ENCODE measurements at places on chromosomes 3 and 15.

GRCh38 chr3:151835751-151836525 is 22.0 kb downstream of the AADAC start:
- DNase-seq, result no peak

GRCh38 chr15:48425051-48425450 is 93.8 kb downstream of the DUT start:
- no peak for DNase-seq

GRCh38 chr3:186096290-186096689 is 12.6 kb downstream of the ETV5 start:
- no peak for DNase-seq

DNA sequence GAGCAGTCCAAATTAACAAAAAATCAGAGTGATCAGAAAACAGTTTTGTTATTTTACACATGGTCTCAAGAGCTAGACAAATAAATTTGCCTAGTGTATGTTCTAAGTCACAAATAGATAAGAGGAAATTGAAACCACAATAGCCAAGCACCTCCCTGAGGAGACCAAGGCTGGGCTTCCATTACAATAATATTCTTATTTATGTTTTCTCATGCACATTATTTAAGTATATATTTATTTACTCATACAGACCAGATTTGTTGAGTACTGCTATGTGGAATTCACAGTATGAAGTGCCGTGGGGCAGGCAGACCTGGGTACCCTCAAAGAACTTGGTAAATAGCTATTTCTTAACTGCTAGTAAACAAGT is 242.3 kb upstream of the ICE2 start:
- no peak for DNase-seq

GRCh38 chr3:12179441-12179840 is 20.7 kb upstream of the TIMP4 start:
- no peak for DNase-seq

- peak; percentile 68 for DNase-seq
Measured at GRCh38 chr3:39809181-39809994, at the start of gene MYRIP. TSS of gene MYRIP (plus strand) at chr3:39809609. CDS start at chr3:39900817, 91,208 bp downstream.

DNA sequence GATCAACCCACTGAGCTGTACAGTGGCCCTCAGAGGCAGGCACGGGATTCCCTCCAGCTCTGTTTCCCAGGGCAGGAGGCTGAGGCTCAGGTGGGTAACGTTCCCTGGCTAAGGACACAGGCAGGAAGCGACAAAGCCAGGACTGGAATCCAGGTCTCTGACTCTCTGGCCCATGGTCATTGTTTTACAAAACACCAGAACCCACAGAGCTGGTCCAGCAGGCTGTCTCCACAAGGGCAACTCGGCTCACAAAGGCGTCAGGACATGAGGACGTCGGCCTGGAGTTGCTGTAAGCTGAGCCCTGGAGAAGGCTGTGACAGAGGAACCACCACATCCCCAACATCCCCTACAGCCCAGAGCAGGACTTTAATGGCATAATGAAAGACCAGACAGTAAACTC is 30.7 kb downstream of the NUP210 start:
- DNase-seq, result no peak

- DNase-seq, result no peak
Measured at GRCh38 chr15:92346063-92346462, 47.6 kb upstream of the ST8SIA2 start.

- no peak for DNase-seq
Measured at GRCh38 chr3:43795491-43795890, 104.8 kb downstream of the ABHD5 start.

DNA sequence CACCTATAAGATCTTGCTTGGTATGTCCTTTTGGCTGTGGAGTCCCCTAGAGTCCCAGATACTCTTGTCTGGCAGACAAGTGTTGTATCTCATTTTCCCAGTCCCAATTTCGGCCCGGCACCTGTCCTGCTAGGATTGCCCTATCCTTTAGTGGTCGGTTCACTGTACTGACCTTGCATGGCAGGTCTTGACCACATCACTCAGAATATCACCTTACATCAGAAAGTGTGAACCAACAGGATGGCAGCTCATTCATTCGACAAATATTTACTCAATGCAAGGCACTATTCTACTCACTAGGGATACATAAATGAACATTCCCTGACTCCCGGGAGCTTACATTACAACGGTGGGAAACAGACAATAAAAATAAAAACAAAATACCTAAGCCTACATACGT is 5.7 kb upstream of the CCDC80 start:
- no peak for DNase-seq

DNA sequence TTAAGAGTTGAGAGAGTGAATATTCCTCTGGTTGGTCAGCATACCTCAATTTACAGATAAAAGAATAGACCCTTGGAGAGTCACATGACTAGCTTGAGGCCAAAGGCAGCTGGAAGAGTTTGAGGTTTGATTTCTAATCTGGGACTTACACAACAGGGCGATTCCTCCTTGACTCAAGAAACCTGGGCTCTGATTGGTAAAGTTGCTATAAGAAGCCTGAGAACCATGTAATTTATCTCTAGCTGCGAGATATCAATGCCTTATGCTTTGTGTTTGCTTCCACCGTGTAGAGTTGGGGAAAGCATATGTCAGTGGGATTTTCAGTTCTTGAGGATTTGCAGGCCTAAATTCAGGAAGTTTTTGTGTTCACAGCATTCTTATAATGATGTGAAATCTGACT is 206.0 kb downstream of the KLHL25 start:
- DNase-seq, result no peak

DNA sequence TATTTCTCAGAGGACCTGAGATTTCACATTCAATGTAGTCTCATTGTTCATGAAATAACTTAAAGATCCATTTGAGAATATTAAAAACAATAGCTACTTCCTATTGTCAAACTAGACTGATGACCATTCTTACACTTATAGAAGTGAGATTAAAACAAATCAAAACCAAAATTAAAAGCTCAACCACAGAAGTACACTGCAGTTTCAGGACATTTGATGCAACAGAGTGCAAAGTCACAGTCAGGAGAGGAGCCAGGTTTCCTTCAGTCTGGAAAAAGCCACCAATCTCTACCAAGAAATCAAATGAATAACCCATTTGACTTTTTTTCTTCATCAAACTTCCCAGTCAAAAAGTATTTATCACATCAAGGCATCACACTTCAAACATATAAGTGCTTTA is 5.5 kb downstream of the CCPG1 start:
- no peak for DNase-seq

DNA sequence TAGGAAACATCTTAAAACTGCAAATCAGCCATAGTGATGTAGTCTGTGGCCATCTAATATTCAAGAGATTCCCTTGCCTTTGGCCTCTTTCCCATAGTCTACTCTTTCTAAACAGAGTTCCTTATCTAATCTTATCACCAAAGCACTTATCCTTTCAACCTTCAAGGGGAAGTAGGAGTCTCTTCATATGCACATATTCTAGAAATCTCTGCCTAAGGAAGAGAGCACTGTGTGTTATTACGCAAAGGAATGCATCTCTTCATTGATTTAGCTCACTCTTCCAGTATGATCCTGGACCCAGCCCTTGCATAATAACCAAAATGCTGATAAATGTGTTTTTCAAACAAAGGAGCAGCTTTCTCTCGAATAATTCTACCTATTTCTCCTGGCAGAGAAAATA is 253.7 kb upstream of the TPRG1 start:
- DNase-seq, result no peak

- DNase-seq, result no peak
Measured at GRCh38 chr3:134526319-134526718, 40.5 kb downstream of the CEP63 start.

GRCh38 chr3:137992592-137992991 is 17.4 kb upstream of the CLDN18 start:
- DNase-seq, result no peak

DNA sequence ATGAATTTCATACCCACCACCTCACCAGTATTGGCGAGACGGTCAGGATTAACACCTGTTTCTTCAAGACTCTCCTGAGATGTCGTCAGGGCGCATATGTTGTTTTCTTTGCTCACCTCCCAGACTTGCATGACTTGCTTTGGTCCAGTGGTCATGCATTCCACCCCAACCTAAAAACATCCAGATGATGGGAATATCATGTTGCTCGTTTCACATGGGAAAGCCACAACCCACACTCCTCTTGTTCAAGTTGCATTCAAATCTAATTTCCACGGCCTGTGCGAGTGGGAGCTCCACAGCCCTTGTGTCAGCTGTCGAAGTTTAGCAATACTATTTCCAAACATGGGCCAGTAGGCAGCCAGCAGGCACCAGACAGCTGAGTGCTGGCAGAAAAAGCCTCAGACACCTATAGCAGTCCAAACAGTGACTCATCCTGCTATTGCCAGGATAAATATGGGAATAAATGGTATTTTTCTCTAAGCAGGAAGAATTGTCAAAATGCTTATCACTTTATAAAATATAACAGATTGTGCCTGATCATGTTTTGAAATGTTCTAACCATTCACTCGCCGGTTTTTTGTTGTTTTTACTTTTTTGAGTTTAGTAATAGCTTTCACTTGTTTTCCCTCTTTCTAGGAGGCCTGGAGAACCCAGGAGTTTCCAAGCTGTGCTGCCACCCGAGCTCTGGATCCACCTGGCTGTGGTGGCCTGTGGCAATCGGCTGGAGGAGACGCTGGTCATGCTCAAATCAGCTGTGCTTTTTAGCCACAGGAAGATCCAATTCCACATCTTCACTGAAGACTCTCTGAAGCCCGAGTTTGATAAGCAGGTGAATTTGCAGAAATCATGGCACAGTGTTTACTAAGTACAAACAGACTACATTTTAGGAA is 20.1 kb downstream of the GXYLT2 start:
- DNase-seq, result no peak

DNA sequence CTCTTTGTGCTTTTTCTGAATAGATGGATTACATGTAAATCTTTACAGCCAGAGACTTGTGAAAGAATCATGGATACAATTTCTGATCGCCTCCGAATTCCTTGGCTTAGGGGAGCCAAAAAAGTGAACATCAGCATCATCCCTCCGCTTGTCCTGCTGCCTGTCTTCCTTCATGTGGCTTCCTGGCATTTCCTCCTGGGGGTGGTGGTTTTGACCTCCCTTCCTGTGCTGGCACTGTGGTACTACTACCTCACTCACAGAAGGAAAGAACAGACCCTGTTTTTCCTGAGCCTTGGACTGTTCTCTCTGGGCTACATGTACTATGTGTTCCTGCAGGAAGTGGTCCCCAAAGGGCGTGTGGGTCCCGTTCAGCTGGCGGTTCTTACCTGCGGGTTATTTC is 5.9 kb downstream of the ZDHHC23 start:
- DNase-seq, result no peak

DNA sequence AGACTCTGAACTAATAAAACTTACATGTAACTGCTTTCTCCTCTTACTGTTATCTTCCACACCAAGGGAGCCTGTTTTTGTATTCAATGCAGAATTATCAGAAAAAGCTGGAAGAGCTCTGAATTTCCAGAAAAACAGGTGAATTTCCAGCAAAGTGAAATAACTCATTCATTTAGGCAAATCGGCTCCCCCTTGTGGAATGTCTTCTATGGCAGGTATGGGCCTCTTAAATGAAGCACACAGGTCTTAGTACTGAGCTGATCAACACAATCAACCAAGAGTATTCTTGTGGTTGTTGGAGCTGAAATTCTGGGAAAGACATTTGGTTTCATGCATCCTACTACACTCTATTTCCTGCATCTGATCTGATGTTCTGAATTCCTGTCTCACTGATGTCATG is 31.0 kb upstream of the PTPRG start:
- no peak for DNase-seq

- DNase-seq, result no peak
Measured at GRCh38 chr3:145224886-145225285, 936.1 kb downstream of the PLOD2 start.

GRCh38 chr15:81752546-81752942 is 293.3 kb downstream of the MEX3B start:
- no peak for DNase-seq

DNA sequence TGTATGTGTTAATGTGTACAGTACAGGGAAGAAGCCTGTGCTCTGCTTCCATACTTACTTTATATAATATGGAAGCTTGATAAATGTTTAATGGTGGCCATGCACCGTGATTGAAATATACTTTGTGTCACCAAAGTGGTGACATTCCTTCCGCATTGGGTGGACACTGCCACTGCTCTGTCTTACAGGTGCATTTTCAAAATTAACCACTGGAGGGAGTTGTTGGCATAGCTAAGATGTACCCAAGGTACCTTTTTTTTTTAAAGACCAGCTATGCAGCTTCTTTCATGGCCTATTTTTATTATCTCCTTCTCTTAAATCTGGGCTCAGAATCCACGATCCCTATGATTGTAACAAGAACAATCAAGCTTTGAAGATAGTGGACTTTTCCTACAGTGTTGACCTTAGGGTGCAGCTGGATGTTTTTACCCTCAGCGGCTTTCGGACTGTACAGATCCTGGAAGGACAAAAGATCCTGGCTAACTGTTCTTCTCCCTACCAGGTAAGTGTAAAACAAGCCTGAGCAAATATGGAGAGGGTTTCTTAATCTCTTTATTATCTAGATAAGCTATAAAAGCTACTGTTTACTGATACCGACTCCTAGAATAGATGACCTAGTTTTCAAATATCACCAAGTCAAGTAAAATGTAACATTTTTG is 21.6 kb upstream of the PAK6 start:
- DNase-seq, result peak; percentile 59

- DNase-seq, result no peak
Measured at GRCh38 chr15:32096916-32097617, 66.8 kb downstream of the CHRNA7 start.

DNA sequence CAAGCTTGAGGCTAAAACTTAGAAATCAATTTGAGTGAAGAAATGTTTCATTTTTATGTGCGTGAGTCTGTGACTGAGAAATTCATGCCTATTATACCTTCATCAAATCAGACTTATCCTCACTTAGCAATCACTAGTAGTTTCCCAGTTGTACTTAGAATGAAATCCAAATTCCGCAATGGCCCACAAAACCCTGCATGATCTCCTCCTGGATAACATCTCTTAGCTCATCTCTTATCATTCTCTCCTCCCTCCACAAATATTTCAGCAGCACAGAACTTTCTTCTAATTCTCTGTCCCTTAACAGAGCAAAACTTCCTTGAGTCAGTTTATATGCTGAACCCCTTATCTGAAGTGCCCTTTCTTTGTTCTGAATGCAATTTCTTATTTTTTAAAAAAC is 198.8 kb upstream of the TGFBR2 start:
- DNase-seq, result no peak

DNA sequence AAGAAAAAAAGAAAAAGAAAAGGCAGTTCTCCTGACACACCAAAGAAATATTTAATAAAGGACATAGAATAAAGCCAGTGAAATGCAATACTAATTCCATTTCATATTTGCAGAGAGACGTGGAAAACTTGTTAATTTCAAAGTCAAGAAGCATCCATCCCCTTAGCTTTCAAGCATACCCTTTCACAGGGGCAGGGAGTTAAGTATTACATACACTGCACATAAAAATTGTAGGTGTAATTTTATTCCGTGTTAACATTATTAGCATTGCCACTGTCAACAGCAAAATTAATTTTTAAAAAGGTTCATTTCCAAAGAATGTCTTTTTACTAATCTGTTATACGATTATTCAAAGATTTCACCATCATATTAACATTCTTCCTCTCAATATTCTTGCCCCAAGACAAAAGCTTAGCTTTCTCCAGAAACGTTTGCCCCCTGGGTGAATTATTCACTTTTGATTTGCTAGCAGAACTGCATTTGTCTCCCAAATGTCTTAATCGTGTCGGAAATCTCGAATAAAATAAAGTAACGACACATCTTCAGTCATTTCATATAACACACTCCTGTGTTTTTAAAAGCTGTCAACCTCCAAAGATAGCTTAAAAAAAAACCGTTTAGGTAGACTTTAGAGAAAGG is 517.9 kb downstream of the MECOM start:
- no peak for DNase-seq

- peak; percentile 17 for DNase-seq
Measured at GRCh38 chr3:79564192-79564591, 203.6 kb downstream of the ROBO1 start.

GRCh38 chr15:97652700-97653167 is 307.8 kb upstream of the ARRDC4 start:
- DNase-seq, result no peak

- no peak for DNase-seq
Measured at GRCh38 chr3:177262396-177262795, 65.1 kb upstream of the TBL1XR1 start.

Data from GM13977 (cell line).